NCI-H1436 (cell line): ENCODE measurements at places on chromosomes 7 and 10.
A peak's percentile ranks its signal among the peaks of the same experiment; 100 is the strongest.

GRCh38 chr10:89129911-89130310, 77.2 kb downstream of the CH25H start:
- no peak for DNase-seq

GRCh38 chr10:29917311-29917710, 142.1 kb downstream of the JCAD start:
- DNase-seq: no peak

DNA sequence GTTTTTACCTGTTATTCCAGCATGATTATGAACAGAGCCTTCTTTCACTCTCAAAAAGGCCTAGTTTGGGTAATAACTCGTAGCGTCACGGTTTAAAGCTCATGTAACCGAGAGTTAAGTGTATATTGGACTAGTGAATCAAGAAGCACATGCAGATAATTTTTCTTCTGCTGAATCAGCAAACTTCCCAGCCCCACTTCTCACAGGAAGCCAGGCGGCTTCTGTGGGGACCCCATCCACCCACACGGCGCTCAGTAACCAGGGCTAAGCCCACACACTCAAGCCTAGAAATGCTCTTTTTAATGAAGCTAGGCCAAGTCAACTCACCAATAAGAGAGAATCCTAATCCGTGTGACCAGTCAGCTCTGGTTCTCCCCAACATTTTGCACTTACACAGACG, 191.2 kb upstream of the MGMT start:
- DNase-seq: no peak

GRCh38 chr10:23459308-23459939, 20.5 kb downstream of the OTUD1 start:
- peak; percentile 23 for DNase-seq
